Smooth muscle cell of the brain vasculature (primary cell): ENCODE measurements at places on chromosomes 6 and 20.

DNA sequence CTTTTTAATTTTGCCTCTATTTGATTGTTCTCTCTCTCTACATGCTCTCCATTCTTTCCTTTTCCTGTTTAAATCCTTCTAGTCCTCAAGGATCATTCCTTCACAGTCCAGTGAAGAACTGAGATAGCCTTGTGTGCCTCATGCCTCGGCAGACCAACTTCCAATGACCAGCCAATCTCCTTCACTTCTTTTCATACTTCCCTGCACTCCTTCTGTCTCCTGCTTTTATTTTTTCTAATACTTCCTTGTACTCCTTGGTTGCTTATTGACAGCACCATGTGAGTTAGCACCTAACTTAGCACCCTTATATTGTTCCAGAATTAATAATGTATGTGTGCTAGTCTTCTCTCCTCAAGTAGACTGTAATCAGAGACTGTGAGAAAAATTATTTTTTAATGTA is 246.8 kb downstream of the ADGRG6 start:
- DNase-seq: no peak

DNA sequence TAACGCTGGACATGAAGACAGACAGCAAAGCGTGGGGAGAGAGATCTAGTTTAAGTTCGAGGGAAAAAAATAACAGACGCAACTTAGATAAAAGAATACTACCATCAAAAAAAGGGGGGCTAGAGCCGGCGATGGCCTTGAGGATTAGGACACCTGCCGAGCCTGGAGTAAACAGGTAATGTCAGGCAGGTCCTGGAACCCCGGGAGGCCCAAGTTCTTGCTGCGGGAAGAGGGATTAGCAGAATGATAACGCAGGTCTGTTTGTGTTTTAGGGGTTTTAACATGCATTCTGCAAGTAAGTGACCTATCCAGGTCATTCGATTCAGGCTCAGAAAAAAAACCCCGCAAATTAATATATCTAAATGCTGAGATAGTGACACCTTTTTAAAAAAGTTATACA is 754 bp upstream of the TMEM170B start:
- DNase-seq: no peak

GRCh38 chr6:32222333-32223230 is 1.3 kb downstream of the NOTCH4 start:
- no peak for DNase-seq

GRCh38 chr6:6925391-6926164 is 182.2 kb upstream of the RREB1 start:
- DNase-seq: no peak

GRCh38 chr20:57679113-57679512 is 30.7 kb downstream of the PMEPA1 start:
- no peak for DNase-seq

DNA sequence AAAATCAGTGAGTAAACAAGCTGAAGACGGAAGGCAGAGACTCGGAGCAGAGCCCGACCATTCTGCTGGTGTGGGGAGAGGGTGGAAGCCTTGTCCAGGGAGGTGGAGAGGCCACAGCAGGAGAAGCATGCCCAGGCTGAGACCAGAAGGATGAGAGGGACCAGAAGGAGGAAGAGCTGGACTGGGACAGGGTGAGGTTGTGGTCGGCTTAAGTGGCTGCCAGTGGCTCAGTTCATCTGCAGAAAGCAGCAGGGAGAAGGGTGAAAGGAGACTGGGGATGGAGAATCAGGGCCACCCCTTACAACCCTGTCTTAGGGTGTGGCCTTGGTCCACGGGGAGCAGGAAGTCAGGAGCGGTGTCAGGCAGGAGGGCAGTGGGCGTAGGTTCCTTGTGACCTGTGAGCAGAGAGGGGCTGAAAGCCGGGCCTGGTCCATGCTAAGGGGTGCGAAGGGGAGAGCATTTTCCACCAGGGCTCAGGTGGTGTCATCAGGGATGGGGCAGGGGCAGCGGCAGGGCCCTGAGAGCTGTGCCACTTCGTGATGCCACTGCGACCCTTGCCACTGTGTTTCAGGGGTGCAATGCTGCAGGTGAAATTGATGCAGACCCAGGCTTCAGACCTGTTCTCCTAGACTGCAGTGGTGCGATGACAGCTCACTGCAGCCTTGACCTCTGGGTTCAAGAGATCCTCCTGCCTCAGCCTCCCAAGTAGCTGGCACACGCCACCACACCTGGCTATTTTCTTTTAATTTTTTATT is 81.1 kb downstream of the TTLL2 start:
- DNase-seq: no peak

DNA sequence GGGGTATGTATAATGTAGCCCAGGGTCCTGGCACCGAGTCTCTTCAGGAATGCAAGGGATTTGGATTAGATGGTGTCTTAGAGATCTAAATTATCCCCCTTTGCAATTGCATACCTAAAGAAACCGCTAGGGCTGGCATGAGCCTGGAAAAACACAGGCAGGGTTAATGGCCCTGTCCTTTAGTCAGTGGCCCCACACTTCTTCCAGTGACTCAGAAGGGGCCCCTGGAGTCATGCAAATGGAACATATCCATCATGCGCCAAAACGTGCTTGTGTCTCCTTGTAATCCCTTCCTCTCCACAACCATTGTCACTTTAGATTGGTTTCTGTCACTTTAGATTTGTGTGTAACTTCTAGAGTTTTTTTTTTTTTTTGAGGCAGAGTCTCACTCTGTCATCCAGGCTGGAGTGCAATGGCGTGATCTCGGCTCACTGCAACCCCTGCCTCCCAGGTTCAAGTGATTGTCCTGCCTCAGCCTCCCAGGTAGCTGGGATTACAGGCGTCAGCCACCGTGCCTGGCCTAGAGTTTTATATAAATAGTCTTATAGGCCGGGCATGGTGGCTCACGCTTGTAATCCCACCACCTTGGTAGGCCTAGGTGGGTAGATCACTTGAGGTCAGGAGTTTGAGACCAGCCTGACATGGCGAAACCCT is 8.7 kb upstream of the MYBL2 start:
- no peak for DNase-seq

DNA sequence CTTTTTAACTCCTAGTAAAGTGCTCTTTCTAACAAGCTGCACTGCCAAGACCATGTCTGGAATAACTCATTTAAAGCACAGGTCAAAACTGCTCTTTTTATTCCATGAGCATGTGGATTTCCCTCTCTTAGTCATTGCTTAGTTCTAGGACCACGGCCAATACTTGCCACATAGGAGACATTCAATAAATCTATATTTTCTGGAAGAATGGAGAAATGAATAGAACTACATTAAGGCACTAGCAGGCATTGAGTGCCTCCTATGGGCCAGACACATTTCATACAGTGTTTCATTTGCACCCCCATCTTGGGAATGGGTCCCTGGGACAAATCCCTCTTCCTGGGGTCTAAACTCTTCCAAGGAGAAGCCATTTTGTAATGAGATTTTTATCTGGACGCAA is 552.8 kb upstream of the CITED2 start:
- DNase-seq: no peak

- no peak for DNase-seq
Measured at GRCh38 chr6:168962886-168963285, 290.8 kb downstream of the THBS2 start.

GRCh38 chr6:2784061-2784460 is 18.9 kb downstream of the WRNIP1 start:
- DNase-seq: no peak

- DNase-seq: no peak
Measured at GRCh38 chr6:73964241-73964854, 268.3 kb downstream of the CD109 start.

DNA sequence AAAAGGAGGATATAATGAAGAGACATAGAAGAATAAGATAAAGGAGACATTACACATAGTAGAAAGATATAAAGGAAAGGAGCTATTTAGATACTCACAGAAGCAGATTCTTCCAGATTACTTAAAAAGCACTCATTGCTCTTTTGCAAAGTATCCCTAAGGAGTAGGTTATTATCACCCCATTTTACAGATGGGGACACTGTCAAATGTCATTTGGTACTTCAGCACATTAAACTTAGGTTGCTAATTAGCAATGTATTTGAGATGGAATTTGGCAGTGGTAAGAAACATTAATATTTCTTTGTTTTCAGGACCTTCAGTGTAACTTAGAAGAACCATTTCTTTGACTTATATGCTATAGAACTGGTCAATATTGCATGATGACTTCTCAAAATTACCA is 11.9 kb upstream of the HIVEP1 start:
- DNase-seq: no peak

DNA sequence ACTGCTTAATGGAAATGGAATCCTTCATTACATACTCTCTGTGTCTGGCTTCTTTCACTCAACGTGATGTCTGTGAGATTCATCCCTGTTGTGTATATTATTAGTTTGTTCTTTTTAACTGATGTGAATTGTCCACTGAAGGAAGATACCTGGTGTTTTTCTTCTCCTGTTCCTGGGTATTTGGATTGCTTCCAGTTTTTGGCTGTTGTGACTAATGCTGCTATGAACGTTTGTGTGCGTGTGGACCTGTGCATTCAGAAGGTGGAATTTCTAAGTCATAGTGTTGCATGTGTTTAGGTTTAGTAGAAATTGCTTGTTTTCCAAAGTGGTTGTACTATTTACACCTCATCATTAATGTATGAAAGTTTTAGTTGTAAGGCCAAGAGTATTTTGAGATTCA is 3.8 kb downstream of the TULP4 start:
- DNase-seq: no peak

- DNase-seq: no peak
Measured at GRCh38 chr6:165841153-165841558, 178.1 kb upstream of the PDE10A start.

- no peak for DNase-seq
Measured at GRCh38 chr20:63049191-63049518, 42.4 kb upstream of the BHLHE23 start.

- no peak for DNase-seq
Measured at GRCh38 chr6:150705392-150705791, 105.7 kb downstream of the PLEKHG1 start.

GRCh38 chr20:63276956-63277355 is 4.3 kb downstream of the ARFGAP1 start:
- no peak for DNase-seq

DNA sequence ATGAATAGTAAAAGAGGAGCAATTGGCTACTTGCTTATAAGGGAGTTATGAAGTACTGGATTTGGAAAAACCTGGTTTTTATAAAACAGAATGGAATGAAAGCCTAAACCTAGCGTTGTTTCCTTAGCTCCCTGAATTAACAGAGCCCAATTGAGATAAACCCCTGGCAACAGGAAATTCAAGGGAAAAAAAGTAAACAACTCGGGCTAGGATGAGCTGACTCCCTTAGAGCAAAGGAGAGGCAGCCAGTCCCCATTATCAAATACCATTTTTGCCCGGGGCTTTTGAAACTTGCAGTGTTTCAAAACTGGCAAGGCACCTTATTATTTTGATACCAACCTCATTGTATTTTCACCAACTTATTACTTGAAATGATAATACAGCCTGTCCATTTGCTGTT is 587.5 kb downstream of the CD109 start:
- no peak for DNase-seq

DNA sequence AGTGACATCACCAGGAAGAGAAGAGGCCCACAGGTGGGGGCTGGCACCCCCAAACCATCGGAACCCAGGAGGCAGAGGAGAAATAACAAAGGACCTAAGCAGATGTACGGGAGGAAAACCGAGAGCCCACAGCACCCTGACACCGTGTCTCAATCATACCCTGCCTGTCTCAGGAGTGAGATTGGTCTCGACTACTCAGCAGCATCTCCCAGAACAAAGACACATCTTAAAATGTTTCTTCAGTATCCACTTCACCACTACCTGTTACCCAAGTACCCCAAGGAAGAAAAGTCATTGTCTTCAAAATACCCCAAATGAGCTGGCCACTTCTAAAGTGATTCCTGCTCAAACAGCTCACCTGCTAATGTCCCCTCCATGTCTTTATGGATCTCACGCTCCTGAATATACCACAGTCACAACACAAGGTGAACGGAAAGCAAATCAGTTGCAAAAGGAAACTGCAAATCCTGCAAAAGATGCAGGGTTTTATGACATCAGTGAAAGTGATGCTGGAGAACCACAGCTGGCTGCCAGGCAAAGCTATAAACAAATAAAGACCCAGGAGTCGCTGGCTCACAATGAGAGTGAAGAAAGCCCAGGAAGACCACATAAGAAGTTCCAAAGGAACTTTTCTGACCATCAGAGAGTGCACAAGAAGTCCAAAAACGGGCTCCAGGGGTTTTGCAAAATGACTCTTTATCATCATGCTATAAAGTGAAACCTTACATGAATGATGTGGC is 44.1 kb downstream of the PREX1 start:
- no peak for DNase-seq

- no peak for DNase-seq
Measured at GRCh38 chr6:146829792-146830565, 231.2 kb downstream of the ADGB start.

GRCh38 chr6:92967362-92967761 is 452.0 kb downstream of the EPHA7 start:
- no peak for DNase-seq

DNA sequence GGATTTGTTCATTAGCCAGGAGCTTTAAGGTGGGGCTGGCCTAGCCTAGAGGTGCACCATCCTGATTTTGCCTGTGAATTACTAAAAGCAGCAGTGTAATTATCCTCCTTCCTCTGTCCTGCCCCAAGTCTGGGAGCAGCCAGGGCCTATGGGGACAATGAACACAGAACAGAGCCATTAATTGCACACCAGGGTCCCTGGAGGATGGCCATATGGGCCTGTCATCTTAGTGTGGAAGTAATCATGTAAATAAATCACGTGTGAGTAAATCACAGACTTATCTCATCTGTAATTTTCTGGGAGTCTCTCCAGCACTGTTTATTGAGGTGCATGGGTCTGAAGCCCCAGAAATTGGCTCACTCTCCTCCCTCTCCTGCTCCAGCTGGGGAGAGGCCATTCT is 176.3 kb downstream of the LRFN2 start:
- DNase-seq: no peak

- DNase-seq: no peak
Measured at GRCh38 chr6:163892824-163893561, 478.5 kb downstream of the QKI start.

DNA sequence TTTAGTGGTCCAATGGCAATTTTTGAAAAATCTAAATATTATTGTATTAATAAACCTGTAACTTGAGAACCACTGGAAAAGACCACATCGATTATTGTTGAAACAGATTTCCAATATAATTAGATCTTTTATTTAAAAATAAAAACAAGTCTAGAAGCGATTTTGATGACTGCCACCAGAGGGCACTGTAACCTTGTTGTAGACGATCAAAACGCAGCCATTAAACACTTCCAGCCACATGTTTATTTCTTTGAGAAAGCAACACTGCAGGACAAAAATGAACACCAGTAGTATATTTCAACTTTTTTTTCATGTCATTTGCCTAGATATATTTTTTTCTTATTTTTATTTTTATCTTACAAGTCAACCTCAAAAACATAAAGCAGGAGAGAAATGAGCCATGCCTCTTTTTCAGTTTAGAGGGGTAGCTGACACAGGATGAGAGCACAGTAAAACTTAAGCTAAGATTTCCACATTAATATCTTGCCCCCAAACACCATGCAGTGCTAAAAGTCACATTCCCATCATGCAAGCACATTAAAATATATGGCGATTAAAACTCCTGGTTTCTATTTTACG is 115.4 kb downstream of the OPRM1 start:
- DNase-seq: peak; percentile 65

DNA sequence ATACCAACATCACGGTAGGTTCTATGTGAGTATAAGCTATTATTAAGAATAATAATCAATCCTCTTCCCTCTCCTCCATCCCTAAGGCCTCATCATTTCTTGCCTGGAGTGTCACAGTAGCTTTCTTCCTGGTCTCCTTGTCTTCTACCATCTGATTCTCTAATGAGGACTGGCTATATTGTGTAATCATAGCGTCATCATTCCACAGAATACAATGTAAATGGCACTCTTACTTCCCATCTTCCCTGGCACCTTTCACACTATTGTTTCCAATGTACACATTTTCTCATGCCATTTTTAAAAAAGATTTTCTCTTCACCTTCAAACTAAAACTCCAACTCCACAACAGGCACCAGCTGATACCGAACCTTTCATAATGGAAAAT is 2.2 kb upstream of the BTN3A2 start:
- DNase-seq: no peak
